ENCODE measurements at places on chromosomes 11 and 22.
A peak's percentile ranks its signal among the peaks of the same experiment; 100 is the strongest.

DNA sequence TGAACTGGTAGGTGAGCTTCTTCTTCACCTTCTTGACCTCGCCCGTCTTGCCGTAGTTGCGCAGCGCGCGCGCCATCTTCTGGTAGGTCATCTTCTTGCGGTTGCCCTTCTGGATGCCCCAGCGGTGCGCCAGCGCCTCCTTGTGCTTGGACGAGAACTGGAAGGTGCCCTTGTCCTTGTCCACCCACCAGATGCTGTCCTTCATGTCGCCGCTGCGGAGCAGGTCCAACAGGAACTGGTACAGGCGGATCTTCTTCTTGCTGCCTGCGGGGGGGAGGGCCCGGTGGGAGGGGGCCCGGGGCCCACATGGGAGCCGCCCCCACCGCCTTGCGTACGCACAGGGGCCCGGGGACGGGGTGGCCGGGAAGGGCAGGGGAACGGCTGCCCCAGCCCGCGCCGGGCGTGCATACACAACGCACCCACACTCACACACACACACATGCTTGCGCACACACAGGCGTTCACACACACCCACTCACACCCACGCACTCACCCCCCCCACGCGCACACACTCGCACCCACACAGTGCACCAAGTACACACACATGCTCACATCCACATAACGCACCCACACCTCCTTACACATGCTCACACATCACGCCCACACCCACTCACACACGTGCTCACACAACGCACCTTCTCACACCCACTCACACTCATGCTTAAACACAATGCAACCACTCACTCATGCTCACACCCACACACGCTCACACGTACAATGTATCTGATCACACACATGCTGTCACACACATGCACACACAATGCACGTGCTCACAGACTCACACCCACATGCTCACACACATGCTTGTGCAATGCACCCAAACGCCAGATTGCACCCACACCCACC is 3.0 kb upstream of the MYBPC3 start:
- DNase-seq = no peak

DNA sequence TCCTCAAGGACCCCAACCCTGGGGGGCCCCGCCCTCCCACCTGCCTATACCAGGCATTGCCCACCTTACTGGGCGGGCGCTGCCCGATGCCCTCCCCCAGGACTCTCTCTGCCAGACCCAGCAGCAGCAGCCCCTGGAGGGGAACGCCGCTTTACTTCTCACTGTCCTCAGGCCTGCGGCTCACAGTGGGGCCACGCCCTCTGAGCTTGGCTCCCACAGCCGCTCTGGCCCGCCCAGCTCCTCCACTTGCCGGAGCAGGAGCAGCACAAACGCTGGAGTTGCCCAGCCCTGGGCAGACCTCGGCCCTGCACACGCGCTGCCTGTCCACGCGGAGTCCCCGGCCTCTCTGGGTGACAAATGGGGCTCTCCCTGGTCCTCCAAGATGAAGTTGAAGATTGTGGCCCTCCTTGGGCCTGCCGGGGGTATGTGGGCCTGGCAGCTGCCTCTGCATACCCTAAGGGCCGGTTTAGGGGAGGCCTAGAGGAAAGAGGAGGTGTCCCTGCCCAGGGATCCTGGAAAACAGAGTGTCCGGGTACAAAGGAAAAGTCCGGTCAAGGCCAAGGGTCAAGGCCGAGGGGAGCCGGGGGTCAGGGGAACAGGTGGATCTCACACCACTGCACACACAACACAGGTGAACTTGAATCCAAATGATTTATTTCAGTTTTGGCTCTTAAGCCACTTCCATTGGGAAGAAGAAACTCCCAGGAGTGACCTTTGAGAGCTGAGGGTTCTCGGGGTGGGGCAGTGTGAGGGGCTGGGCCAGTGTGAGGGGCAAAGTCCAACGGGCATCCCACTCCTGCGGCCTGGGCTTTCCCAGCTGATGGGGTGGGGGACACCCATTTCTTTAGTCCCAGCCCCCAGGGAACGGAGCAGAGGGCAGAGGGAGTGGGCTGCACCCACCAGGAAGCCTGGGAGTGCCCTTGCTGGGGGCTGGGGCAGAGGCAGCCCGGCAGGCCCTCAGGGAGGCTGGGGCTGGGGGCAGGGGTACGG is 674 bp upstream of the BAIAP2L2 start:
- DNase-seq = no peak

DNA sequence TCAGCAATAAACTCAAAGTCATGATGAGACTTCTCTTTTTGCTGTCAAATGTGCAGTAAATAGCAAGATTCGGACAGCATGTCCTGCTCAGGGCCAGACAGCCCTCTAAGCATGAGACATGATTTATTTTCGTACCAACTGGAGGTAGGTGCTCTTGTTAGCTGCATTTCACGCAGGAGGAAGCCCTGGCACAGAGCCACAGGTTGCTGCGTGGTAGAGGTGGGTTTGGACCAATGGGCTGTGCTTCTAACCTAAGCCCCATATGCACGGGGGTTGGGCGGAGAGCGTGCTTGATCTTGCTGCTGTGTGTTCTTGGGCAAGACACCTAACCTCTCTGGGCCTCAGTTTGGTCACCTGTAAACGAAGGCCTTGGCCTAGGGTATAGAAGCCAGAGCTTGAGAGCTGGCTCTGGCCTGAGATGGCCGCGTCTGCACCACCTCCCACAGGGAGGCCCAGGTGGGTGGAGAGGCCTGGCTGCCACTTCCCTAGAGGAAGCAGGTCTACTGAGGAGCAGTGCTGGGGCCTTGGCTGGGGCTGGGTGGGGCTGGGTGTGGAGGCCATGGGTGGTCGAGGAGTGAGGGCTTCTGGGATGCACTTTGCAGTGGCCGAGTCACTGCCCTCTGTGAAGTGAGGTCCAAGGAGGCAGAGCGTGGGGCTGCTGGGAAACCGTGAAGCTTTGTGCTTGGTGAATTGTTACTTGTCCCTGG is 38.5 kb upstream of the GRAMD4 start:
- no peak for DNase-seq

- peak; percentile 69 for DNase-seq
Measured at GRCh38 chr11:4090258-4090657, 4.3 kb upstream of the RRM1 start.

- DNase-seq = peak; percentile 63
Measured at GRCh38 chr11:72812967-72813739, 1.1 kb upstream of the ATG16L2 start.

- no peak for DNase-seq
Measured at GRCh38 chr11:100575860-100576717, 111.0 kb upstream of the ARHGAP42 start.
